ENCODE measurements at places on chromosomes 11 and 22.

DNA sequence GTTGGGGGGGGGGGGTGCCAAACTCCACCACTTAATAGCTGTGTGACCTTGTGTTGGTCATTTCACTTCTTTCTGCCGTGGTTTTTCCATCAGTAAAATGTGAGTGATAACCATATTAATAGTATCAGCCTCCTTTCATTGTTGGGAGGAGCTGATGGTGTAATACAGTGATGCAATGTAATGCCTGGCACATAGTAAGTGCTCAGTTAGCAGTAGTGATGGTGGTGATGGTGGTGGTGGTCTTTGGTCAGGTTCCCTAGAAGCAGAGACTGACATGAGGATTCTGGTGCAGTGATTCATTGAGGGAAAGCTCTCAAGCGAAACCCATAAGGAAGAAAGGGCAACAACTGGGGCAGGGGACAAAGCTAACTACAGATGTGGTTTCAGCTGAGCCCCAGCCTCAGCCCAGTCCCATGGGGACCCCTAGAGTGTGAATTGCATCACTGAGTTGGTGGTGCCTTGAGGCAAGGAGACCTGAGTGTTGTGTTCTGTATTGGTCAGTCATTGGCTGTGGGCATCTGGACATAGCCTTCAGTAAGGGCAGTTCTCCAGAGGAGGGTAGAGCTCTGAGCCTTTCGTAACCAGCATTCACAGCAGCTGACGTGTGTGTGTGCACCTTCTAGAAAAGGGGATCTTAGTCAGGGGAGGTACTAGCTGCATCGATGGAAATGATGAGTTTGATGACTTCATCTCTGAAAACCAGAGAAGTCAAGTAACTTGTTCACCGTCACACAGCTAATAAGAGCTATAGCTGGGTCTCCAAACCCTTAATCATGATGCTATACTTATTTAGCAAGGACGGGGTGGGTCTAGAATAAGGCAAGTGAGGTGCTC, 93.6 kb upstream of the CRYBB3 start:
- DNase-seq, result no peak

DNA sequence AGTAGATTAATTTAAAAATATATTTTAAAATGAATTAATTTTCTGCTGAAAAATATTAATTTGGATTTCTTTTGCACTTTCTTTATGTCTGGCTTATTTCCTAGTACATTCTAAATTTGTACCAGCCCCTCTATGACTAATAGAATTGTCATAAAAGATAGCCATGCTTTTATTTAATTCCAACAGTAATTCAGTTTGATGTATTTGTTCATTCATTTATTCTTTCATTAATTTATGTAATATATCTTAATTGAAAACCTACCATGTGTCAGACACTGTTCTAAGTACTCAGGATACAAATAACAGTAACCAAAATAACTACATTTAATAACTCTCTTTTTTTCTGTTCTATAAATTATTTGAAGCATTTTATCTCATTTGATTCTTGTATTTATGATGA, 264.0 kb upstream of the CCDC179 start:
- DNase-seq, result peak; percentile 39

- peak; percentile 54 for DNase-seq
These were observed 304.1 kb downstream of the GUCY1A2 start for GRCh38 chr11:106714199-106714598.

DNA sequence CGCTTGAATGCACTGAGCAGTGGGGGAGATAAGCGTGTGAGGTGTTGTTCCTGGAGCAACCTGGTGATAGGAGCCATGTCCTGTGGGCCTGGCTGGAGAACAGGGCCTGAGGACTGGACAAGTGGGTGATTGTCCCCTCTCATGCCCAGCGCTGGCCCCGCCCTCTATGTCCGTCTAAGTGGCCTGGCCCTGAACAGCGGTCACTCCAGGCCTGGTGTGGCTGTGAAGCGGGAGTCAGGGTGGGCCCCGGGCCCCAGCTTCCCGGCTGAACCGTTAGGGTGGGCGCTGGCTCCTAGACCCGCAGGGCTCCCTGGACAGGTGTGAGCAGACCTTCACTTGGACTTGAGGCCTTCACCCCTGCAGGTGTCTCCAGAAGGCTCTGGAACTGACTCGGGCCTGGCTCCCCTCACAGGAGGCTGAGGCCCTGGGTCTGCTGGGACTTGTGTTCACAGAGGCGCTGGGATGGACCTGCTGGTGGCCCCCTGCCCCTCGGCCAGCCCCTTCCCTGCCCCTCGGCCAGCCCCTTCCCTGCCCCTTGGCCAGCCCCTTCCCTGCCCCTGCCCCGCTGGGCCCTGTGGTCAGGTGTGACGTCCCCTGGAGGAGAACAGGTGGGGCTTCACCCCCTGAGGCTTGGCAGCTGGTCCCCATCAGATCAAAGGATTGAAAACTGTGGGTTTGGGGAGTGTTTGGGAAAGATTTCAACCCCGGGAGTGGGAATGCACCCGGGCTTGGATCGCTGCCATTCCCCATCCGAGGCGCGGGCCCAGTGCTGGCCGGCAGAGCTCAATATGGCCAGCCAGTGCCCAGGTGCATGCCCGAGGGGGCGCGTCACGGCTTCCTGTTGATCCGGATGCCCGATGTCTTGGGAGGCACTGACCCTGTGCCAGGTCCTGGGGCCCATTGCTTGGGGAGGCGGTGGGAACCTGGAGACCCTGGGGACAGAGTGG, 3.2 kb upstream of the MUC6 start:
- DNase-seq, result no peak

DNA sequence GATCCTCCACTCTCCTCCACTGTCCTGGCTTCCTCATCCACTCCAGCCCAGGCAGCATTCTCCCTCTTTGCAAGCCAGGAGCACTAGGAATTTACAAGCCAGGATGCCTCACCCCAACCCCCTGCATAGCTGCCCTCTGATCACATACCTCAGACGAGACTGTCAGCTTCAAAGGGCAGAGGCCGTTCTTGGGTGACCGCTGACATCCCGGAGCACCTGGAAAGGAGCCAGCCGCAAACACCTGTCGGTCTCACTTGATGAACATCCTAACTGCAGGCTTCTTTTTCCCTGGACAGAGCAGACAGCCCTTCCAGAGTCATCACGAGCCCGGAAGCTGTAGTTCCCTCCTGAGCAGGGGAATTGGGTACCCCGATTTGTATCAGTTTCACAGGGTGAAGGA, 451.3 kb upstream of the B3GAT1 start:
- DNase-seq, result no peak

GRCh38 chr11:27626938-27627586, 73.2 kb downstream of the BDNF start:
- DNase-seq, result no peak

GRCh38 chr11:112289588-112290492, 29.2 kb upstream of the PLET1 start:
- DNase-seq, result peak; percentile 73

- no peak for DNase-seq
These were observed 1.2 kb upstream of the MIOX start for GRCh38 chr22:50485221-50486131.

GRCh38 chr11:10838083-10838482, 19.8 kb downstream of the ZBED5 start:
- DNase-seq, result peak; percentile 6

DNA sequence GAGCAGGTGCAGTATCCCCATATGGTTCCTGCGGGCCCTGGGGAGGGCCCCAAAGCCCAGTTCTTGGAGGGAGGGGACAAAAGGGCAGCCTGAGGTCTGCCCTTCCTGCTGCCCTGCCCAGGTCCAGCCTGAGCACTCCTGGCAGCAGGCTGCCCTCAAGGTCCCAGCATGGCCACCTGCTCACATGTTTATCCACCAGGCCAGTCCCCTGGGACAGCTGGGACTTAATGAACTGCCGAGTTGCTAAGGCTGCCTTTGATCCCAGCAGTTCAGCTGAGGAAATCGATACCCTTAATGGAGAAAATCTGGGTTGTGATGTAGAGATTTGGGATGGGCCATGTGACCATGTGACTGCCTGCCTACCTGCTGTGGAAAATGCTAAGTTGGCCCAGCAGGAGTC, 146.2 kb downstream of the TRIM29 start:
- no peak for DNase-seq

DNA sequence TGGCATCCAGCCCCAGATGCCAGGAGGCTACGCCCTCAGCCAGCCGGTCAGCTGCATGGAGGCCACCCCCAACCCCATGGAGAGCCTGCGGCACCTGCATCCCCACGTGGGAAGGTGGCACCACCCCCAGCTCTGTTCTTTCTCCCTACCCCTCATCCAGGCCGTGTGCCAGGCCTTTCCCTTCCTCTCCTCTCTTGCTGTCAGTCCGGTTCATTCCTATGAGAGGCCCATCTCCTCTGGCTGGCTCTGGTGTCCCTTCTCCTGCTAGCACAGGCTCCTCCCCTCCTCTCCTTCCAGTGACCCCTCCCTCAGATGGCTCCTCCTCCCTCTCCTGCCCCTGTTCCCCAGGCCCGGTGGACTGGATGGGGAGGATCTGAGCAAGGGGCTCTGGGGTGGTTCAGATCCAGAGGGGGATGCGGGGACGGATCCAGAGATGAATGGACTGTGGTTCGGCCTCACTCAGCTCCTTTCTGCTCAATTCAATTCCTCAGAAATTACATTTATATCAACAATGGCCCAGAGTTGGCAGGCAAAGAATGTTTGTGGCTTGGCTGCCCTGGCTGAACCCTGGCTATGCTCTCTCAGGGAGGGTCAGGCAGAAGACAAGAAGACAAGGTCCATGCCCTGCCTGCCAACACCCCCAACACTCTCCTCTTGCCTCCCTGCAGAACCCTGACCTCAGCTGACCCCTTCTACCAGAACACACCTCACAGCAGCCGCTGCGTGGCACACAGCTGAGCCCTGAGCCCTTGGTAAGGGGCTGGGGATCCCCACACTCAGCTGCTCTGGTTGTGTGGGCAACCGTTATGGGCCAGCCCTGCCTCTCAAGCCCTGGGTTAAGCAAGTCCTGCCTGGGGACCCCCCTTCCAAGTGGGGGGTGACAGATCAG, 18.5 kb upstream of the LRRC10B start:
- no peak for DNase-seq

GRCh38 chr11:2512431-2513407, 67.9 kb downstream of the KCNQ1 start:
- DNase-seq, result no peak

DNA sequence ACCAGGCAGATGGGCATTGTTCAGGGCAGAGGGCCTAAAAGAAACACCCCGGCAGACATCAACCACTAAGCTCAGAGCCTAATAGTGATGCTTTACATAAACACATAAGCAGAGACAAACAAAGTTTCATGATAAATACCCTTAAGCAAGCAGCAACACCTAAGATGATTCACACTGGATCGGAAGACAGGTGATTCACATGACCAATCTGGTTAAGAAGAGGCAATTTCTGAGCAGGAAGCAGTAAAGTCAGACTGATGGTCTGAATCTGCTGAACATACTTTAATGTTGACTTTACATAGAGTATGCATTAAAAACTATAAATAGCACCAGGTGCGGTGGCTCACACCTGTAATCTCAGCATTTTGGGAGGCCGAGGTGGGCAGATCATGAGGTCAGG, 56.1 kb downstream of the SYN3 start:
- DNase-seq, result no peak

DNA sequence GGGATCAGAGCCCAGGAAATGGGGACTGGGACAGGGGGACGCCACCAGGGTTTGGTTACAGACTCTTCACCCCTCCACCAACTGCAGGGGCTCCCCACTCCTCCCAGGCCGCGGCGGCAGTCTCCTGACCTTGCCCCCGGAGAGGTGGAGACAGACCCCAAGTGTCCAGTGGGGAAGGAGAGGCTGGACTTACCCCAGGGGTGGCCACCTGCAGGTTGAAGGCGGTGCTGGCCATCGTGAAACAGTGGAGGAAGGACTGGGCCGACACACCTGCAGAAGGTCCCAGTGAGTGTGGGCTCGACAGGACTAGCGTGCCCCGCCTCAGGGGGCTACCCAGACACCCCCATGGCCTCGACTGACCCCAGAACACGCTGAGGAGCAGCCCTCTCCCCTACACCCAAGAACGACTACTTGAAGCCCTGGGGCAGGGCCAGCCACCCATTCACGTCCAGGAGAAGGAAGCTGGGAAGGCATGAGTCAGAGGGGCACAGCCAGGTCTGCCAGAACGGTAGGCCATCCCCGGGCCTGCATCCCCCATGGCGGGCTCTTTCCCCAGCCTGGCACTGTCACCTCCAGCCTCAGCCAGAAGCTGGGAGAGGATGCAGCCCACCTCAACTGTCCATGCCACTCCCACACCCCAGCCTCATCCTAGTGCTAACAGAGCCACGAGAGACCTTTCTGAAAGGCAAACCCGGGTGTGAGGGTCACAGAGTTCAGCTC, 2.3 kb downstream of the GATD1 start:
- DNase-seq, result peak; percentile 34

DNA sequence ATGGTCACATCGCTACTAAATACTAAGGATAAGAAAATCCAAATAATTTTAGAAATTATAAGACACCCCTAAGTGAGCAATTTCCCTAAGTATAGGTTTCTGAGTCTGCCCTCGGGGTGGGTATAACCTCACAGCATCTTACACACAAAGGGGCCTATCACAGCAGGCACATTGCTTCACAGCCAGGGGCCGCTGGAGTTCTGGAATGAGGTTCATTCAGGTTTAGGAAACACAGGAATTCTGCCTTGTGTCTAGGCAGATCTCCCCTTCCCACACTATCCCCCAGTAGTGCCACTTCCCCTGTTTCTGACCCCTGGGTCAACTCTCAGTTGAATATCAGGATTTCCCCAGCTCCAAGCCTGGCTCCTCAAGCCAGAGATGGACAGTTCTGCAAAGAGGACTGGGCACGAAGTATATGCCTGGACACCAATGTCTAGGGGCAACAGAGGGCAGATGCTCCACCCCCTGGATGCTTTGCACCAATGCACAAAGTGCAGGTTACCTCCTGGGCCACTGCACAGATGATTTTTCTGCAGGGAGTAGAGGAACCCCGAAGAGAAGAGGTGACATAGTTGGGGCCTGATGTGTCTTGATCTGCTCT, 11.4 kb downstream of the TUBA8 start:
- no peak for DNase-seq

DNA sequence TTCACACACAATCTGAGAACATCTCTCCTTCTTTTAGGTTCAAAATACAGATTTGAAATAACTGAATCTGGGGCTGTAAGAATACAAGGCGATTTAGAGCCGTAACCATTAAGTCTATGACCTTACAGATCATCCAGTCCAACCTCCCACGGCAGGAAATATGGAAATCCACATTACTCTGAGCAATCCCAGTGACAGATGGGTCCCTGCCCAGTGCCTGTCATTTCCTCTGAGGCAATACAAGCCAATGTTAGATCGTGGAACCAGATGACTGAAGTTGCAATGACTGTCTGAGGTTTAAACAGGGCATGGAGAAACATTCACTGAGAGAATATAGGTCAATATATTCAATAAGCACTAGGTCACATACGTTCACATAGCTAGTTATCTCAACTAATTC, 77.4 kb upstream of the OR5AK2 start:
- DNase-seq, result no peak

- no peak for DNase-seq
These were observed 27.9 kb downstream of the TCIRG1 start for GRCh38 chr11:68066742-68067141.

DNA sequence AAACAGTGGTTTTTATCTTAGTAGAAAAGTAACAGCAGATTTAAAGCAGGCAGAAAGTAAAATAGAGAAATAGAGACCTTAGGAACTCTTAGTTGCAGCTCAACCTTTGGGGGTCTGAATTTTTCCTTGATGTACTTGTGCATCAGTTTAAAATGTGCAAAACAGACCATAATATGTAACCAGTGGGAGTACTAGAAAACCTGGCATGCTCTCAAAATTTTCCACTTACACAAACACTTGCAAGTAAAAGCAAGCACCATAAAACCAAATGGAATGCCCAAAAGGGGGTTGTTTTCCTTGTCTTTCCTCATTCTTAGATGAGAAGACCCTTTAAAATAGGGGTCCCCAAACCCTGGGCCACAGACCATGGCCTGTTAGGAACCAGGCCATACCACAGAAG, 12.9 kb upstream of the MRGPRE start:
- DNase-seq, result no peak

GRCh38 chr22:43955883-43956782, 891 bp downstream of the SAMM50 start:
- no peak for DNase-seq
